GM12865 (cell line): ENCODE measurements at places on chromosomes 3 and 15.
A peak's percentile ranks its signal among the peaks of the same experiment; 100 is the strongest.

- DNase-seq: peak; percentile 75
These were observed 3.1 kb downstream of the KAT2B start for GRCh38 chr3:20043396-20043795.

- peak; percentile 37 for DNase-seq
These were observed 24.6 kb downstream of the EBLN2 start for GRCh38 chr3:73086071-73086494.

GRCh38 chr3:25453619-25454004 is 25.5 kb downstream of the RARB start:
- no peak for DNase-seq

GRCh38 chr3:169133178-169134161 is 530.0 kb downstream of the MECOM start:
- DNase-seq: no peak

DNA sequence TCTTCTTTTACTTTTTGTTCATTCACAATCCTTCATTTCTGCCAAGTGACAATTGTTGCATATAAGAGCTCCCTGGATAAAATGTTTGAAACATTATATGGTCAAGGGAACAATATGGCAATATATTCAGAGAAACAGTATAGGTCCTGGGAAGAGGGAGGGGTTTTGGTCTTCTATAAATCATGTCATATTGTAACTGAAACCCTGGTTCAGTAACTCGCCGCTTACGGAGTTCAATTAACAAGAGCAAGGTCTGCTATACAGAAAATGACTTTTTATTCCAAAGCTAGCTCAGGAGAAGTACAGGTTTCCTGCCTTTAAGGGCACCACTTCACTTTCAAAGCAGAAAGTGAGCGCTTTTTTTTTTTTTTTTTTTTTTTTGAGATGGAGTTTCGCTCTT is 522.1 kb upstream of the TGFBR2 start:
- DNase-seq: no peak

- DNase-seq: peak; percentile 76
These were observed 34.5 kb upstream of the CHST2 start for GRCh38 chr3:143084856-143085731.

- no peak for DNase-seq
These were observed 5.2 kb upstream of the CLK3 start for GRCh38 chr15:74610302-74610951.
